Fibroblast of upper back skin (primary cell): ENCODE measurements at places on chromosomes 4 and X.

DNA sequence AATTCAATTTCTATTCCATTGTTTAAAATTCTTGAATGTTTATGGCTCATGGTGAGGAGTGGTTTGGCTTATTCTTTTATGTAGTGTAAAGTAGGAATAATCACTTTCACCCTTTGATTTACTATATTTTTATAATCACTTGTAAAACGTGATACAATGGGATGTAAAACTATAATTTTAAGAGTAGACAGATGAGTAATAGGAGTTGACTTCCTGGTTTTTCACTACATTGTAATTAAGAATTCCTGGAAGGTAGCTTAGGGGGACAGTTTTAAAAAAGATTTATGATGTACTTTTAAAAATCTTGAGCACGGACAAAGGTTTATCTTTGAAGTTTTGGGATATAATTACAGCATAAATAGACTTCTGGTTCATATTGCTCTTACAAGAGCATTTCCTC lies 65.3 kb downstream of the PDGFC start:
- no peak for DNase-seq

GRCh38 chrX:118370921-118371624 lies 25.2 kb downstream of the WDR44 start:
- DNase-seq = peak; percentile 73

DNA sequence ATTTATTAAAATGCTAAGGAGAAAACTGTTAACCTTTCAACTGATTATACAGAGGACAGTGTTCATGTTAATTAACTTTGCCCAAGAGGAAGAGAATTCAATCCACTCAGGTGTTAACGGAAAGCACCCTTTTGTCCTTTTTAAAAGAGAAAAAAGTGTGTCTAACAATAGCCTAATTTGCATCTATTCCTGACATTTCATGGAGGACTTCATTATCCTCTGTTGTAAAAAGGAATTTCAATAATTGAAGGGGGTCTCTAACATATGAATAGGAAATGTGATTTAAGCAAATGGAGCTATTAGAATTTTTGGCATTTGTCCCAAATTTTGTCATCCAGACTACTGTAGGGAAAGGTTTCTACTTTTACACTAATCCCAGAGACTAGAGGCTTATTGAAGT lies 44.6 kb upstream of the GC start:
- DNase-seq = no peak

DNA sequence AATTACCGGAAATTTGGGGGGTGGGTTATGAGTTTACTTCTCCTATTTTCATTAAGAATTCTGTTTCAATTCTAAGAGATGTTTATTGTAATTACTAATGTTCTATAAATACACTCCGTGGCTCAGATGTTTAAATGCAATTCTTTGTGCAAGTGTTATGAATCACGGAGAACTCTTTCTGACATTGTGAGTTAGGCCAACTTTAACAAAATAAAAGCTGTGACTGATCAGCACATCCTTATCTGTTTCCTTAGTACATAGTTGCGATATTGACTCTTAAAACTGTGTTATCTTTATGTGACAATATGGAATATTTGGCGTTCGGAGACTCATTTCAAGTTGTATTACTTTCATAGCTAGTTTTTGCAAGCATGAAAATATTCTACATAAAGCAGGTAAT lies 902 bp downstream of the KLHL4 start:
- DNase-seq = no peak

- peak; percentile 51 for DNase-seq
Measured at GRCh38 chrX:138877746-138878145, 166.2 kb upstream of the FGF13 start.

- DNase-seq = peak; percentile 1
Measured at GRCh38 chr4:6461301-6462165, 10.9 kb downstream of the PPP2R2C start.

DNA sequence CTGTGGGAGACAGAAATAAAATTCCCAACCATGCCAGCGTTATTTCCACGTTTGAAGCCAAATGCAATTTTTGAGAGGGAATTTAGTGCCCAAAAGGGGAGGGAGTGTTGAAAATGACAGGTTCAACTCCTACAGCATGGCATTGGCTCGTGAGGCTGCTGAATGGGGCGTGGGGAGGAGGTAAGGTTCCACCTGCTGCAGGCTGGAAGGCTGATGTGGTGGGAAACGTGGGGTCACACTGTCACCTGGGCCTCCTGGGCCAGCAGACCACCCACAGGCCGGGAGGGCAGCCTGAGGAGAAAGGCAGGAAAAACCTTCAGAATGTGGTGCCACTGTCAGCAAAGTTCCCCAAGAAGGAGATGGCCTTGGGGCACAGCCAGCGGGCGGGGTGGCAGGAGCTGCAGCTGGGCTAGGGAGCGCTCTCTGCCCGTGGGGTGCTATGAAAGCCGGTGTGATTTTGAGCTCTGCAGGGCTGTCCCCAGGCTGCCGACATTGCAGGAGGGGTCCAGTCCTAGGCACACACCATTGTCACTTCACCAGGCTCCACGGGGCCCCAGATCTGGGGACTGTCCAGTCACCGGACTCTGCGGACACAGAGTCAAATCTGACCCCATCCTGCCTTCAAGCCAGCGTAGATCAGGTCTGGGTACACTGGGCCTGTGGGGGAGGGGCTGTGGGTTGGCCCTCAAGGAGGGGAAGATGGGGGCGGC lies 19.6 kb downstream of the MSANTD1 start:
- no peak for DNase-seq

DNA sequence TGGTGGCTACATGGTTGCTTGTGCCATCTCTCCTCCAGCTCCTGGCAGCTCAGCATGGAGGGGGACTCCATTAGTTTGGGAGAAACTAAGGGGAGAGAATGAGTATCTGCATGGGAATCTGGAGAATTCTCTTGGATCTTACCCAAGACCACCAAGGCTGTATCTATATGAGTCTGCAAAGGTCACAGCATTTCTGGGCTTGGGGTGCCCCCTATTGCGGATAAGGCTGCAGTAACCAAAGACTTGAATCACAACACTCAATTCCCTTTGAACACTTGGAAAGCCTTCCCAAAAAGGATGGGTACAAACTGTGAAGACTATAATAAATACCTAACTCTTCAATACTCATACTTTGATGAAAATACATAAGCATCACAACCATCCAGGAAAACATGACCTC lies 623.5 kb upstream of the NR3C2 start:
- DNase-seq = peak; percentile 36
